Activated naive CD4-positive, alpha-beta T cell treated with anti-CD3 and anti-CD28 coated beads for 36 hours (primary cell): ENCODE measurements at places on chromosomes 1 and 21.

- no peak for DNase-seq
Measured at GRCh38 chr1:84377480-84378095, 20.7 kb upstream of the DNASE2B start.

- DNase-seq, result no peak
Measured at GRCh38 chr21:25518491-25518911, 88.8 kb downstream of the MRPL39 start.

DNA sequence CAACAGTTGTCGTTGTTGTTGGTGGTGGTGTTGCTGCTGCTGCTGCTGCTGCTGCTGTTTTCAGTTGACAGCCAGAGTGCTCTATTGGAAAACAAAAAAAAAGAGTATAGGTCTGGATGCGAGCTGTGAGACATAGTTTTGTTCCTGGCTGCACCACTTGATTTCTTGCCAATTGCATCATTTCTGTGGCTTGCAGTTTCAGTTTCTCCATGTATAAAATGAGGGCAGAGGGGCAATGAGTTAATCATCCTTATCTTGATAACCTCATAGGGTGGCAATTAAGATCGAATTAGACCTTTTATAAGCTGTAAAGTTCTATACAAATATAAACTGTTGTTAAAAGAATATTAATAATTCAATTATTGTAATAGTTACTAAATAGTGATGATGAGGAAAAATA, 156.7 kb downstream of the DMRTA2 start:
- no peak for DNase-seq

- DNase-seq, result no peak
Measured at GRCh38 chr1:79259390-79260336, 253.1 kb upstream of the ADGRL4 start.

DNA sequence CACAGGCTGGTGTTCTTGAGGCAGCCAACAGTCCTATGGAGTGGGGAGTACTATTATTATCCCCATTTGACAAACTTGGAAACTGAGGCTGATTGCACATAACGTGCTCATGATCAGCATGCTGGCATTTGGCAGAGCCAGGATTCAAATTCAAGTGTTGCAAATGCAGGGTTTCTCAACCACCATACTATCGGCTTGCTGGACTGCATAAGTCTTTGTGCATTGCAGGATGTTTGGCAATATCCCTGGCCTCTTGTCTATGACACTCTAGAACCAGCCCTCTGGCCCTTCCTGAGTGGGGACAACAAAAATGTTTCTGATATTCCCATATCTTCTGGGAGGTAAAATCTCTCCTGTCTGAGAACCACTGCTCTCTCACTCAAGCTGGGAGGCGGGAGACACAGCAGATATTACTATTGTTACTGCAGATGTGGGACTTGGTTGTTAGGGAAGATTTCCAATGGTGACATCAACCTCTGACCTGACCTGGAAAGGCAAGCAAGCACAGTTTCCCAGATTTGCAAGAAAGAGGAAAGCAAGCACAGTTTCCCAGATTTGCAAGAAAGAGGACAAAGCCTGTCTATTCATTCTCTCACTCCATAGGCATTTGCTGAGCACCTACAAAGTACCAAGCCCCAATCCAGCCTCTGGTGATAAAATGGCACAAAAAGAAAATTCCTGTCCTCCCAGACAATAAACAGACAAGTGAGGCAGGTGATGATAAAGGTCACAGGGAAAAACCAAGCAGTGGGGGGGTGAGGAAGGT, 1.0 kb upstream of the AADACL3 start:
- no peak for DNase-seq

DNA sequence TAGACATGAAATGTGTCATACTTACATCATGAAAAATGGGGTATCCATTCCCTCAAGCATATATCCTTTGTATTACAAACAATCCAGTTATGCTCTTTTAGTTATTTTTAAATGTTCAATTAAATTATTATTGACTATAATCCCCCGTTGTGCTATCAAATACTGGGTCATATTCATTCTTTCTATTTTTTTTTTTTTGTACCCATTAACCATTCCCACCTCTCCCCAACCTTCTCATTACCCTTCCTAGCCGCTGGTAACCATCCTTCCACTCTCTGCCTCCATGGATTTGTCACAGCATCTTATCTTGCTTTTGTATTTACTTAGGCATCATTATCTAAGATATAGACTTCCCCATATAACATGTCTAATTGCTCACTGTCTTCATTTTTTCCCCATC, 15.8 kb downstream of the ATG4C start:
- DNase-seq, result no peak
